ENCODE measurements at places on chromosomes 7 and 10. TPM values are rescaled to one million over a fixed set of nuclear protein-coding genes. Genes with fewer than 3 reads are reported as not detected.

Gene NRAP
- total RNA-seq: not detected

Gene MOGAT3
- not detected for total RNA-seq

Gene SLC26A5
- total RNA-seq: not detected

Gene TSPAN12
- 7.5 TPM for total RNA-seq

Gene TMEM225B
- total RNA-seq: 0.57 TPM

Gene SYT15B
- 2.9 TPM for total RNA-seq

Gene CWF19L1
- total RNA-seq: 18.9 TPM

Gene CPEB3
- 3.5 TPM for total RNA-seq

Gene AMZ1
- total RNA-seq: 0.32 TPM

Gene CALCR
- total RNA-seq: not detected

Gene ANKRD30A
- total RNA-seq: not detected

Gene LUC7L2
- 77.5 TPM for total RNA-seq

Gene PLXDC2
- total RNA-seq: 101 TPM

Gene ECHDC3
- 7.7 TPM for total RNA-seq

Gene ZNF727
- 6.4 TPM for total RNA-seq

Gene OR2A12
- not detected for total RNA-seq

Gene EDRF1
- total RNA-seq: 13.5 TPM

Gene LRRC72
- total RNA-seq: not detected

Gene OPN1SW
- total RNA-seq: not detected

Gene KIAA1217
- 11.8 TPM for total RNA-seq

Gene BLNK
- 4.1 TPM for total RNA-seq

Gene PDZD7
- total RNA-seq: 0.48 TPM

Gene MYH16
- total RNA-seq: not detected

Gene CALML5
- total RNA-seq: not detected

Gene AOAH
- total RNA-seq: 6.1 TPM

Gene INTS1
- 55.1 TPM for total RNA-seq

Gene LRRN3
- total RNA-seq: 0.05 TPM

Gene GDF2
- total RNA-seq: not detected

Gene IKZF1
- total RNA-seq: 11.9 TPM

Gene DRGX
- not detected for total RNA-seq

Gene HNRNPA2B1
- total RNA-seq: 275 TPM

Gene GLI3
- 24.8 TPM for total RNA-seq

Gene TAS2R41
- 0.46 TPM for total RNA-seq

Gene AKR1C8
- not detected for total RNA-seq

Gene COMMD3
- total RNA-seq: 57.6 TPM

Gene AEBP1
- 919 TPM for total RNA-seq

Gene SPDYE8
- not detected for total RNA-seq

Gene NUTM2B
- total RNA-seq: not detected
